ENCODE measurements at places on chromosomes 16 and 17.
A peak's percentile ranks its signal among the peaks of the same experiment; 100 is the strongest.

GRCh38 chr16:15857724-15858560 lies 1.1 kb upstream of the MYH11 start:
- no peak for DNase-seq

DNA sequence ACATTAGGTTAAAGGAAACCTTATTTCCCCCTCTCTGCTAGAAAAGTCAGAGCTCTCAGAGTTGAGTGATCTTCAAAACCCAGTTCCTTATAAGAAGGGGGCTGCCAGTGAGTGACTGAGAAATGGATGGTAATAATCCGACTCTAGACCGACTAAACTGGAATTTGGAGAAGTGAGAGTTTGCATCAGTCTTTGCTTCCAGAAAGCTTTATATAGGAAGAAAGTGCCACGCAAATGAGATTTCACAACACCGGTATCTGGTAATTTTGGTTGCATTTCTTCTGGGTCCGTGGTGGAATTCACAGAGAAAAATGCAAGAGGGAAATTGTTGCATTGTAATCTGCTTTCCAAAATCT lies 271.4 kb downstream of the MAF start:
- peak; percentile 18 for DNase-seq

GRCh38 chr17:79412886-79413390 lies 197.9 kb downstream of the RBFOX3 start:
- no peak for DNase-seq

- peak; percentile 30 for DNase-seq
These were observed 451.3 kb downstream of the PMP22 start for GRCh38 chr17:14813649-14814370.

GRCh38 chr16:87829988-87830672 lies 39.2 kb downstream of the SLC7A5 start:
- no peak for DNase-seq

DNA sequence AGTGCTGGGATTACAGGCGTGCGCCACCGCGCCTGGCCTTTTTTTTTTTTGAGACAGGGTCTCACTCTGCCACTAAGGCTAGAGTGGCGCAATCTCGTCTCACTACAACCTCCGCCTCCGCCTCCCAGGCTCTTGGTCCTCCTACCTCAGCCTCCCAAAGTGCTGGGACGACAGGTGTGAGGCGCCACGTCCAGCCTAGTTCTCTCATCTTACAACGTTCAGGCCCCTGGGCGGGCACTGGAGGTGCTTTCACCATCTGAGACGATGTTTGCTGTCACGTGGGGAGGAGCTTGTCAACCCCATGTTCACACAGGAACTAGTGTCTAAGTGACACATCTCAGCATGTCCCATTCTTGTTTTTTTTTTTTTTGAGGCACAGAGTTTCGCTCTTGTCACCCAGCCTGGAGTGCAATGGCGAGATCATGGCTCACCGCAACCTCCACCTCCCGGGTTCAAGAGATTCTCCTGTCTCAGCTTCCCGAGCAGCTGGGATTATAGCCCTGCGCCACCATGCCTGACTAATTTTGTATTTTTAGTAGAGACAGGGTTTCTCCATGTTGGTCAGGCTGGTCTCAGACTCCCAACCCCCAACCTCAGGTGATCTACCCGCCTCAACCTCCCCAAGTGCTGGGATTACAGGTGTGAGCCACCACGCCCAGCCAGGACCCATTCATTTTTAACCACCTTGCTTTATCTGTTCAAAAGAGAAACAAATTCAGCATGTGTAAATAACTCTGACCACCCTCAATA lies 5.2 kb upstream of the FANCA start:
- peak; percentile 65 for DNase-seq

GRCh38 chr16:71201556-71201955 lies 29.0 kb downstream of the HYDIN start:
- no peak for DNase-seq

DNA sequence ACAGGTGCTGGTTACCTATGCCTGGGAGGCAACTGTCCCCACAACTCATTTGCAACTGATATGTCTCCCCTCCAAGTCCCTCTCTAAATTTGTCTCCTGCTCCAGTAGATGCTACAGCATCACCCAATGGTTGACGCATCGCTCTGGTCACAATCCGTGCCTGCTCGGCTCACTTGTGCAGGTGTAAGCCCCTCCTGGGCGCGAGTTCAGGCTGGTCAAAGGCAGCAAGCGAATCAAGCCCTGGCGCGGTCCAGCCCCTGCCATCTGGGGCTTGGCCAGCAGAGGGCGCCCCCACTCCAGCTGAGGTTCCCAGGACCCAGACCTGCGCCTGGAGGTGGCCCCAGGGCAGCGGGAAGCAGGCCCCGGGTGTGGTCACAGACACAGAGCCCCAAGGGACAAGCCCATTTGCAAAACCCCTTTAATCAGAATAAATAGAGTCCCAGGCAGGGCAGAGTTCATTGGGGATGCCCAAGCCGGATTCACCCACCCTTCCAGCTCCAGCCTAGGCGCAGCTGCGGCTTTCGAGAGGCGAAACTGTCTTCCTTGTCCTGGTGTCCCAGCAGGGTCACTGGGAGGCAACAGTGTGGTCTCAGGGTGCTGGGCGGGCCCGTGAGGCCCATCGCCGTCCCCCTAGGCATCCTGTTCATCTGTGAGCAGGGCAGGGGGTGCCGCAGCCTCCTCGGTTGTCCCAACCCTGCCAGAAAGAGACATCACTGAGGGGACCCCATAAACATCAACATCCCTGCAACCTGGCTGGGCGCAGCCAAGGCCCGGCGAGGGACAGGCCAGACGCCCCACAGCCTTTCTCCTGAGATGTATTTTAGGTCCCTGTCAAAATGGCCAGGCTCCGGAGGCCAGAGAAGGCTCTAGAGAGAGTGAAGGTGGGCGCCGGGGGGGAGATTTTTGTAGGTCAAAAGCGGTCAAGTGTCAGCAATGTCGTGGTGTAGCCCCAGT lies 15.8 kb downstream of the TMC6 start:
- DNase-seq, result peak; percentile 74

DNA sequence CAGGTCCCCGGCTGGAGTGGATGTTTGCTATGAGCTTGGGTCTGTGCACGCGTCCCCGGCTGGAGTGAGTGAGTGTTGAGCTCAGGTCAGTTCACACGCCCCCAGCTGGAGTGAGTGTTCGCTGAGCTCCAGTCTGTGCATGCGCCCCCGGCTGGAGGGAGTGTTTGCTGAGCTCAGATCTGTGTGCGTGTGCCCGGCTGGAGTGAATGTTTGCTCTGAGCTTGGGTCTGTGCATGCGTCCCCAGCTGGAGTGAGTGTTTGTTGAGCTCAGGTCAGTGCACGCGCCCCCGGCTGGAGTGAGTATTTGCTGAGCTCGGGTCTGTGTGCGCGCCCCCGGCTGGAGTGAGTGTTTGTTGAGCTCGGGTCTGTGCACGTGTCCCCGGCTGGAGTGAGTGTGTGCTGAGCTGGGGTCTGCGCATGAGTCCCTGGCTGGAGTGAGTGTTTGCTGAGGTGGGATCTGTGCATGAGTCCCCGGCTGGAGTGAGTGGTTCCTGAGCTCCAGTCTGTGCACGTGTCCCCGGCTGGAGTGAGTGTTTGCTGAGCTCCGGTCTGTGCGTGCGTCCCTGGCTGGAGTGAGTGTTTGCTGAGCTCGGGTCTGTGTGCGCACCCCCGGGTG lies 284.2 kb downstream of the SNX29 start:
- DNase-seq, result no peak

- DNase-seq, result no peak
These were observed 3.2 kb downstream of the TTC19 start for GRCh38 chr17:16002708-16003260.

DNA sequence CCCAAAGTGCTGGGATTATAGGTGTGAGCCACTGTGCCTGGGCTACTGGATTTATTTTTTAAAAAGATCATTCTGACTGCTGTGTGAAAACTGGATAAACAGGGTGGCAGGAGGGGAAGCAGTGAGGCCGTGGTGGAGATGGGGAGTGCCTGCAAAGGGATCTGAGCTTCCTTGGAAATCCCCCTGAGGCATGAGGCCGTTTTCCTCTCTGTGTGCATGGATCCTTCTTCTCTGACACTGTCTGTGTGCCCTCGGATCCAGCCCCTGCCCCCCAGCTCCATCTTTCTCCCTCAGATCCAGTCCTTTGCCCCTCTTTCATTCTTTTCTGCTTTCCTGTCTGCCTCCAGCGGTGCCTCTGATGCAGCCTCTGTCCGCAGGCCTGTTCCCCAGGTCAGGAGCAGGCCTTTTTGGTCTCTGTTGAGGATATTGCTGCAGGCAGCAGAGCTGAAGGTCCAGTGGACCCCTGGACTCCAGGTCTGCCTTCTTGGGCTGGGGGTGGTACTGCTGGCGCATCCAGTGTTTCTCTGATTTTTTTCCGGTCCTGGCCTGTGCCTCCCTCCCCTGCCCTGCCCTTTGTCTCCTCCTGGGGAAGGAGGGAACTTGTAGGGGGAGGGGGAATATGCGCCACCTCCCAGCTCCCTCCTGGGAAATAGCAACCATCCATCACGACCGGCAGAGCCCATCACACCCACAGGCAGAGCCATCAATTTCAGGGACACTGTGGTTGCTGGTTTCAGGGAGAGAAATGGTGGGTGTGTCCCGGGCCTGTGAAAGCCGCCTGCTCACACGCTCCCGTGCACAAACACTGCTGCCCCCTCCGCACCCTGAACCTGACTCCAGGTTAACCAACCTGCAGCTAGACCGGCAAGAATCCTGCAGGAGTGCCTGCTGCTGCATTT lies 17.0 kb downstream of the MGAT5B start:
- no peak for DNase-seq

- no peak for DNase-seq
These were observed 146.4 kb upstream of the KCNJ16 start for GRCh38 chr17:69928611-69929010.

DNA sequence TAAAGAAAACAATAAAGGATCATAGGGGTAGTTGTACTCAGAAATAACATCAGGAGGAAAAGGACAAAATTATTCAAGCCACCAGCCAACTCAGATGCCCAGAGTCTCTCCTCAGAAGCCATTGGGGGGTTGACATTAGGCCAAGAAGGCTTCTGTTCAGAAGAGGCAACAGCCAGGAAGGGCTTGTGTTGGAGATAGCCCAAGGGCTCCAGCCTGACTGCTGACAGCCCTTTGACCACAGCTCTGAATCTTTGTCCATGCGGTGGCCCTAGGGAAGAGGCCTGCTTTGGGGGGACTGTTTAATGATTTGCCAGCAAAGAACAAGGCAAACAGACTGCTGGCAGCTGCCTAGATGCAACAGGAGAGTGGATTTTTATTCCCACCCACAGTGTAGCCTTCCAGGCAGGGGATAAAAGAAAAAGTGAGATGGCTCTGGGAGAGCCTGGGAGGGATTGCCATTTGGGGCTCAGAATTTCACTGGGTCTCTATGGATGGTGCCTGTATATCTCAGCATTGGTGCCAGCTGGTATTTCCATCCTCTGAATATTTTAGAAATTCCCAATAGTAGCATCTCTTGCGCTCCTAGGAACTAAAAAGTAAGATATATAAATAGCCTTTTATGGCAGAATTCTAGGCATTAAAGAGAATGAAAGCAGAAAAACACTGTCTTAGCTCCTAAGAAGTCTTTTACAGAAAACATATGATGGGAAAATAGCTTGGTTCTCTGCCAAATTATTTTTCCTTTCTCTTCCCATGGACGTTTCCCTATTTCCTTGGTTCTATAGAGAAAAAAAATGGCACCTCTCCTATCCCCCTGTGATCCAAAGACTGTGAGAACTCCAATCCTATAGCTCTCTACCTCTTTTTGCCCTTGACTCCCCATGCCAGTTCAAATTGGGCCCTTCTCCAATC lies 29.4 kb upstream of the SUPT4H1 start:
- no peak for DNase-seq

DNA sequence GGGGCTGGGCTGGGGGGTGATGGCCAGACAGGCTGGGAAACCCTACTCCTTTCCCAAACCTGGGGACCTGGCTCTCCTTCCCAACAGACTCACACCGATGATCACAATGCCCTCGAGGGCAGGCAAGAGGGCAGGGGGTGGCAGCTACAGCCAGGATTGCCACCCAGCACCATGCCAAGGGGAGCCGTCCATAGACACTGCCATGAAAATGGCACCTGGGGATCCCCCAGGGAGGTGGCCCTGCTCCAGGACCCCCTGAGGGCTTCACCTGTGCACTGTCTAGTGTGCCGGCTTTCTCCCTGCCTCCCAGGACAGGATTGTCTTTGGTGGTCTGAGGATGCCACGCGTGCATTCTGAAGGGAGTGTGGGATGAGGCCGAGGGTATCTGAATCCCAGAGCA lies 24.6 kb downstream of the RPH3AL start:
- DNase-seq, result no peak

GRCh38 chr17:72404872-72405271 lies 284.1 kb downstream of the SOX9 start:
- DNase-seq, result no peak

DNA sequence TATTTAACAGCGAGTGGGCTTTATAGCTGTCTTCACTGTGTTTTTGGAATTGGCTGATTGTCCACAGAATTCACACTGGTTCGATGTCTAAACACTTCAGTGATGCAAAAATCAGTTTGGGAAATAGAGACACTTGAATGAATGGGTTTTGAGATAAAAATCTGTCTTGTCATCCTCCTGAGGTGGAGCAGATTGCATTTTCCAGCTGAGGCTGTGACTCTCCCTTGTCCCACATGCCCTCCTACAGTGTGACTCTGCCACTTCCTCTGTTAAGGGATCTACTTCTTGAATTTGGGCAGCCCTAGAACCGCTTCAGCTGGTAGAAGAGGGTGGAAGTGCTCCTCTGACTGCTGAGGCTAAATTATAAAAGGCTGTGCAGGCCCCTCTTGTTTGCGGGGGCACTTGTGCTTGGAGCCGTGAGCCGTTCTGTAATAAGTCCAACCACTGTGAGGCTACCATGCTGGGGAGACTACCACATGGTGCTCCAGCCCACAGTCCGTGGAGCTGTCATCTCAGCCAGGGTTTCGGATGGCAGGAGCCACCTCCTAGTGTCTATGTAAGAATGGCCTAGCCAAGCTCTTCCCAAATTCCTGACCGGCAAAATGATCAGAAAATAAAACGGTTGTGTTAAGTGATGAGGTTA lies 175.9 kb downstream of the SPECC1 start:
- no peak for DNase-seq
